Activated CD4-positive, alpha-beta T cell treated with anti-CD3 and anti-CD28 coated beads, Interleukin-2, amount 10 ng/mL, durations not matched to agents 24 days and 14 days (primary cell): ENCODE measurements at places on chromosomes 7 and 10. TPM values are rescaled to one million over a fixed set of nuclear protein-coding genes. Genes with fewer than 3 reads are reported as not detected.
A peak's percentile ranks its signal among the peaks of the same experiment; 100 is the strongest.

DNA sequence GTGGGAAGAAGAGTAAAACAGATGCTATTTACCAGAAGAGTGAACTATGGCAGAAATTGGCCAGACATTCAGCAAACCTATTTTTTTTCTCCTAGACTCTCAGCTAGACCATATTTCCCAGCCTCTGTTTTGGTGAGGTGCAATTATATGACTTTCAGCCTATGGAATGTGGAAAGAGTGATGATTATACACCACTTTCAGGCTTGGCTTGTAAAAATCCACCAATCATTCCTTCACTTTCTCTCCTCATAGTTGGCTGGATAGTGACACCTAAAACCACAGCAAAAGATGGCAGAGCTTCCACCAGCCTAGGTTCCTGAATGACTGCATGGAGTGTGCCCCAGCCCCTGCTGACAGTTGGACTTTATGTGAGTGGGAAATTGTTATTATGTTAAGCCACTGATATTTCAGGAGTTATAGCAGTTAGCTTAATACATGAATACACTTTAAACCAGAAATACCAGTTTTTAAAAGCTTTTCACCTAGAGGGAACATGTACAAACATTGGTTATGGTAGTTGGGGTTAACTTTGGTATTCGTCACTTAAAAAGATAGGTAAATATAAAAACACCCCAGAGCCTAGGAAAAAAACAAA lies 19.1 kb upstream of the TNKS2 start:
- DNase-seq = no peak

- DNase-seq = no peak
These were observed 11.2 kb upstream of the OPALIN start for GRCh38 chr10:96369890-96370583.

- DNase-seq = peak; percentile 70
These were observed 164.4 kb downstream of the SVIL start for GRCh38 chr10:29470355-29470705.

- DNase-seq = no peak
These were observed 73.6 kb downstream of the AGK start for GRCh38 chr7:141624763-141625162.

DNA sequence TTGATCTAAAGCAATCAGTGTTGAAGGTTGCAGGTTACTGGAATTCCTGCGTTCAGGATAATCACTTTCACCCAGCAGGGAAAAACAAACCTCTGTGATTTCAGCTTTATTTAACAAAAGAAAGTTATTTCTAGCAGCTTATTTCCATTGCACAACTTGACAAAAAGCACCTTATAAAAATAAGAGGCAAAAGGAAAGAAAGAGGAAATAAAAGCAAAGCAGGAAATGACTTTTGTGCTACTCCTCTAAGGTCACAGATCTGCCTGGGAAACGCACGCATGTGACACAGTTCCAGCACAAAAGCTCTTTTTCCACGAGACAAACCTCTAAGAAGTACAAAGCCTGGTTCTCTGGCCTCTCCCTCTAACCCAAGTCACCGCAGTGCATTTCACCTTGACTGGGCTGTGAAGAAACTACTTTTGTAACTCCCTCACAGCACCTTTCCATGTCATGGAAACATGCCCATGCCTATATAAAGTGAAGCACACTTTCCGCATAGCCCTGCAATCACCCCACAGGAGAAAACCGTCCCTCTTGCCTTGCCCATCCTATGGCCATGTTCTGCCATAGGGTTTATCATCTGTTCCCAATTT lies 870 bp downstream of the ANK3 start:
- no peak for DNase-seq

DNA sequence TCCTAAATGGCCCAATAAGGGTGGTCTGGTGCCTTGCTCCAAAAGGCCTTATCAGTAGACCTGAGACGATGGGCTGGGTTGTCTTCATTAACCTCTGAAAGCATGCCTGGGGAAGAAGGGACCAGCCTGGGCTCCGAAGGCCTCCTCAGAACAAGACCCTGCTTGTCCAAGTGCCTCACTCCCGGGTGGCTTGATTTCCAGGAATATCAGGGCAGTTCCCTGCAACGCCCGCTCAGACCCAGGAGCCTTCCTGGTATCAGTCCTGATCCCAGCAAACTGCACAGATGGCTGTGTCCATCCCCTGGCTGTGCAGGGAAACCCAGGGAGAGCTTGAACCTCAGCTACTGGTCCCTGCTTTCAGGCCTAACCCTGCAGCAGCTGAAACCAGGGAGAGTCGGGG lies 49.9 kb upstream of the CUX1 start:
- no peak for DNase-seq

DNA sequence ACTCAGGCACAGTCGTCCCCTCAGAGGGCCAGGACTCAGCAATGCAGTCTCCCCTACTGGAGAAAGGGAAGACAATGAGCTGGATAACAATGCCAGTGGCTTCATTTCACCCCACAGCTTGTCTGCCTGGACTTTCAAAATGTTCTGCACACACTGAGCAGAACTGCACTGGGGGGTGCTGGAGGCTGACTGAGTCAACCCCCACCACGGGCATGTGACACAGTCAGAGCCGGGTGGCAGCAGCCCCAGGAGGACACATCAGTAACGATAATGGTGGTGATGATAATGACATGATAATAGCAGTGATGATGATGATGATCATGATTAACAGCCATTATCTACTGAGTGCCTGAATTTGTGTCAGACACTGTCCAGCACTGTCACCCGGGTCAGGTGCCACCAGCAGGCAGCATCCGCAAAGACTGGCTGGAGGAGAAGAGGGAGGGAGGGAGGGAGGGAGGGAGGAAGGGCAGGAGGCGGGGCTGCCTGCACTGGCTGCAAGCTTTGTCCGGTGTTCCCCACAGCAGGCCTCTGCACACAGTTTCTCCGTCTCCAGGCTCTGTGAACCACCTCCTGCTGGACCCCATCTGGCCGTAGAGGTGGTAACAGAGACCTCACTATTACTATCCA lies 67.4 kb downstream of the PLXNA4 start:
- DNase-seq = no peak

GRCh38 chr10:71202314-71202713 lies 10.1 kb upstream of the UNC5B start:
- no peak for DNase-seq

Gene RARRES2
- total RNA-seq = not detected in 2 replicates
